Neural progenitor cell (in vitro differentiated cells): ENCODE measurements at places on chromosomes 16 and 17. TPM values are rescaled to one million over a fixed set of nuclear protein-coding genes. Genes with fewer than 3 reads are reported as not detected.

Gene NPIPB2
- total RNA-seq = 7.3 TPM in 2 replicates

Gene GNAO1
- total RNA-seq = 1.9 and 3.2 TPM in 2 replicates

Gene KRTAP1-1
- not detected in 2 replicates for total RNA-seq

Gene PTX4
- total RNA-seq = not detected in 2 replicates

Gene ZDHHC1
- total RNA-seq = 1.5 and 2.2 TPM in 2 replicates

Gene RPL19
- 2,635 and 2,751 TPM in 2 replicates for total RNA-seq
